ENCODE measurements at places on chromosomes 2 and 18.

DNA sequence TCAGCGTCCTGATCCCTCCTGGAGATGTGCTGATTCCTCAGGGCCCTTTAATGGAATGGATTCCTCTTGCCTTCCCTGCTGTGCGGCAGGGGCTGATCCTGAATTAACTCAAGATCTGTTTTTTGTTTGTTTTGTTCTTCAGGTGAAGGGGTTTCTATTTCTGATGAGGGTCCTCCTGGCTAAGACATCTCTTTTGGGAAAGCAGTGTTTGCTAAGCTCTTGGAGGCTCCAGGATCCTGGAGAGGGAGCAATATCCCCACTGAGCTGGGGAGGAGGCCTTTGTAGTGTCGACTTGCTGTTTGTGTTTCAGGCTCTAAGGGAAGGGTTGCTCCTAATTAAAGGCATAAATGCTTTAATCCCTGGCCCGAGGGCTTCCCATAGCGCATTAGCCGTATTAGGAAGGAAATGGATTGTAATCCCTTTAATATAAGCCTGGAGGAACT lies 65.3 kb upstream of the FOXI3 start:
- no peak for DNase-seq

GRCh38 chr18:64799376-64799775 lies 650.5 kb upstream of the LINC00305 start:
- DNase-seq: no peak

GRCh38 chr2:203959672-203960071 lies 23.1 kb downstream of the ICOS start:
- DNase-seq: no peak

GRCh38 chr2:236872015-236872414 lies 213.7 kb upstream of the COPS8 start:
- no peak for DNase-seq

- no peak for DNase-seq
Measured at GRCh38 chr2:7552825-7553570, 635.8 kb downstream of the RNF144A start.

DNA sequence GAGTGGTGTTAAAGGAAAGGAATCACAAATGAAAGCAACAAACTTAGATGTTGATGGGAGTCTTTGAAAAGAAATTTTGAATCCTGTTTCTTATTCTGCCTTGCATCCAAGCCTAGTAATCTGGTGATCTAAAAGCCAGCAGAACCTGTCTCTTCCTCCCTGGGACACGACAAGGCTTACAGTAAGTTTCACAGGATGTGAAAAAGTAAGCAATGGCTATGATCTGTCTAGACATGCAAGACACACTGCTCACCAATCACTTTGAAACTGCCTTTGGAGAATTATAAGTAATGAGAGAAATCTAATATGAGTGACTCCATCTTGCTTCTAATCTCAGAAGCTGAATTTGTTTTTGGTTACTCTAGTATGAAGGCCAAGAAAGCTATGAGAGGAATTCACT lies 103.7 kb downstream of the KCNH7 start:
- no peak for DNase-seq

DNA sequence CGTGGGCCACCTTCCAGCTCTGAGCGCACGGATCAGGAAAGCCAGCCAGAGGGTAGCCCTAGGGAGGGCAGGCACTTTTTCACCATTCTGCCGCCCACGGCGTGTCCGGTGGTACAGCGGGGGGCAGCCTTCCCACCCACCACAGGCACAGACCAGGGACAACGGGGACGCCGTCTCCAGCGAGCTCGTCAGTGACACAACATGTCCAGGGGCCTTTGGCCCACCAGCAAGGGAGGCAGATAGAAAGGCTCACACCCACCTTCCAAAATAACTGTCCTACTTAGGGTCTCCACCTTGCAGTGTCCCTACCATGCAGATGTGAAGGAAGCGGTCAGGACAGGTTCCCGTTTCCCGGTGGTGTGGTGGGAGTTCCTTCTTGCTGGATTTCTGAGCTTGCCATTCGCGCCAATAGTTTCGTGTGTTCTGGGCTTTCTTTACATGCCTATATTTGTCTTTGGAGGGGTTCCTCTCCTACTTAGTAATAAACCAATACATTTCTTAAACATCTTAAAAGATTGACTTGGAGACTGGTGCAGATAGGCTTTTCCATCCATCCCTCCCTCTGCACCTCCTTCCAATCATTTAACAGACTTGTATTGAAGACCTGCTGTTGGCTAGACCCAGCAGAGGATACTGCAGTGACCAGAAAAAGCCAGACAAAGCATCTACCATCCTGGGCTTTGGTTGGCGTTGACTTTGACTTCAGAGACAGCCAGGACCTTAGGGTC lies 872 bp downstream of the ASB1 start:
- no peak for DNase-seq

DNA sequence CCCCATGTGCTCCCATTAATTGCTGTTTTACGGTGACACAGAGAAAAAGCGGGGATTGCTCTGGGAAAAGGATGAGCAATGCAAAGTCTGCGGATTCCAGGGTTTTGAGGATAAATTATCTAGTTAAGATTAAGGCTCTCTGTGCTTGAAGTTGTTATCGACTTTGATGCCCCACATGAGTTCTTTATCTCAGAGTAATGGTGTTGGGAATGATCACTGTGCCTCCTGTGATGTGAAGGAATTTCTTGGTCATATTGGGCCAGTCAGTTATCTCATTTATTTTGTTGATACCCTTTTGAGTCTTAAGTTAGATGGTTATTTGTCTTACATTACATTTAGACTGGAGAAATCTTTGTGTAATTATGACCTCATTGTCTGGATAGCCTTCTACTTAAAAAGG lies 184.6 kb upstream of the MEX3C start:
- DNase-seq: no peak

Data from CD4-positive, alpha-beta T cell treated with Interferon alpha-2 for 1 hour (primary cell).